ENCODE measurements at places on chromosomes 1 and 21.

GRCh38 chr1:170927955-170928840 is 7.1 kb upstream of the MROH9 start:
- DNase-seq, result no peak

DNA sequence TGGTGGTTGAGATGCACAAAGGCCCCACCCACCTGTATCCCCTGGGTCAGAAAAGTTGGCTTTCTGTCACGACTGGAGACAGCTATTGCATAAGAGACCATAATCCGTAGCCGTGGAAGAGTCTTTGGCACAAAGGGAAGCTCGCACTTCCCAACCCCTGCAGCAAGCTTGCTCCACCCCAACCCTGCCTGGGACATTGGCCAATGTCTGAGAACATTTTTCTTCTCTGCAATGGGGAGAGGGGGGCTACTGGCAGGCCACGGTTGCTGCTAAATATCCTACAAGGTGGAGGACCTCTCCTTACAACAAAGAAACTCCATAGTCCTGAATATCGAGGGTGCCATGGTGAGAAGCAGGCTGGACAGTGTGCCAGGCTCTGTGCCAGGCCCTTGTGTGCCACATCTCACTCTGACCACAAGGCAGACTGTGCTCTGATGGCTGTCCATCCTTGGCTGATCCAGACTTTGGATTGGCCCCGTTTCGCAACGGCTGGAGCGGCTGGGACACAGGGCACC is 104.1 kb downstream of the CSMD2 start:
- DNase-seq, result no peak

DNA sequence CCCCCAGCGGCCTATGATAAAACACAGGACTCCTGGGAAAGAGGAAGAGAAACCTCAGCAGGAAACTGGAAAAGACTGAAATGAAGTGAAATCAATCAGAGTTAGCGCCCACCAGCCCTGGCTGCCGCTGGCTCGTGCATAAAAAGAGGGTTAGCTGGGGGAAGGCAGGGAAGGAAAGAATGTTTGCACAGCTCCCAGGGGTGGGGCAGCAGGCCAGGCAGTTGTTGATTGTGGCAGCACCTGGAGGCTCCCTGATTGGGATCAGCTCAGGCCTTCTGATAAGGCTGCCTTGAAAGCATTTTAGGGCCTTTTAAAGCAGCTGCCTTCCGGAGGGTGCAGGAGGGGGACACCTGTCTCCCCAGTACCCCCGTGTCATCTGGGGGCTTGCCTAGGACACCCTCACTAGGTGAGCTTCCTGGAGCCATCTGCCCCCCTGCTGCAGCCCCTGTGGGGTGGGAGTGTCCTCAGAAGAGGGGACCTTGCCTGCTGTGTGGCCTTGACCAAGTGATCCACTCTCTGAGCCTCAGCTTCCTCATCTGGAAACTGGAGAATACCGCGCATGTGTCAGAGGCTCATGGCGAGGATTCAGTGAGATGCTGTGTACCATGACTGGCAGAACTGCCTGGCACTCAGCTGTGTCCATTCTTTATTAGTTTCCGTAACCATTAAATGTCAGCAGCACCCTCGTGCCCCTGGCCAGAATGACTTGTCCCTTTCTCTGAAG is 6.6 kb downstream of the EPHB2 start:
- no peak for DNase-seq

DNA sequence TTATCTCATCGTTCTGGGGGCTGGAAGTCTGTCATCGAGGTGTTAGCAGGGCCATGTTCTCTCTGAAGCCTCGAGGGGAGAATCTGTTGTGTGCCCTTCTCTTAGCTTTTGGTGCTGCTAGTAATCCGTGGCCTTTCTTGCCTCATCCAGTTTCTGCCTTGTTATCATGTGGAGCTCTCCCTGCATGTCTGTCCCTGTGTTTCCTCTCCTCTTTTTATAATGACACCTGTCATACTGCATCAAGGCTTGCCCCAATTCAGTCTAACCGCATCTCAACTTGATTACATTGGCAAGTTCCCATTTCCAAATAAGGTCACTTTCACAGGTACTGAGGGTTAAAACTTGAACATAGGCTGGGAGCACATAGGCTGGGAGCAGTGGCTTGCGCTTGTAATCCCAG is 82.6 kb upstream of the CNIH3 start:
- no peak for DNase-seq

- no peak for DNase-seq
Observed at GRCh38 chr1:64650411-64650810, 94.5 kb upstream of the RAVER2 start.

DNA sequence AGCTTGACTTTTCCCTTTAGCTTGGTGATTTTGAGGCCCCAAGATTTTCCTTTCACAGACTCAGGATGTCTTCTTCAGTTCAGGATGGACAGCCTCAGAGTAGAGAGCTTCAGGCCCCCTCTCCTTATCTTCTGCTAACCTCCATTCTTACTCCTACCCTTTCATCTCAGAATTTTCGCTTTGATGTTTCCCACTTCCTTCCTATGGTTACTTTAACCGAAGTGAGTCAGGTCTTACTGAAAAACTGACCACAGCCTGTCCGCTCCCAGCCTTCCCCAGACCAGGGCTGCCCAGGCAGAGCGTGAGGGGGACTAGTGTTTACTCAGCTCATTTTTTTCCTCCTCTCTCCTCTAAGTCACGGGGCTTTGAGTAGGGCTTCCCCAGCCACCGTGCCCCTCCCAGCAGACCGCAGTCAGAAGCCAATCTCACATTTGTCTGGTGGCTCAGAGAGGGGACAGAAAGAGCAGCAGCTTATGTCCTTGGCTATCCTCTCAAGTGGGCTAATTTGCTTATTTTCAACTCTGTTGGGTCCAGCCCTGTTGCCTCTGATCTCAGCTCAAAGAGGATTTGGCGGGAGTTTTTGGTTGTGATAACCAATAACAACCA is 4.2 kb upstream of the IL19 start:
- peak; percentile 54 for DNase-seq

- DNase-seq, result no peak
Observed at GRCh38 chr1:229407206-229408026, 26.5 kb downstream of the ACTA1 start.

- DNase-seq, result peak; percentile 16
Observed at GRCh38 chr1:212484701-212485570, 52.2 kb downstream of the NENF start.

DNA sequence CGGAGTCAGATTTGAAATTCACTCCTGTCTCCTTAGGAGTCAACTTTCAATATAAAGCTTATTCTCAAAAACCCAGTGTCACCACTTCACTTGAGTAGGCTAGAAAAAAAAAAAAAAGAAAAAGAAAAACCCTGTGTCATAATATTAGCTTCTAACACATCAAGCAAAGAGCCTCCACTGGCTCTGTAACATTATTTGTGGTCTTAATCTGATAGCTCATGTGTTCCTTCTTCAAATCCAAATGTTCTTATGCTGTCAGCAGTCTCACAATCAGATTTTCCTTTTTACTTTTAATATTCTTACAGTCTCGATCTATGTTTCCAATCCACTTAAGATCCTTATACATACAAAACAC is 26.1 kb upstream of the PSMG1 start:
- DNase-seq, result no peak

DNA sequence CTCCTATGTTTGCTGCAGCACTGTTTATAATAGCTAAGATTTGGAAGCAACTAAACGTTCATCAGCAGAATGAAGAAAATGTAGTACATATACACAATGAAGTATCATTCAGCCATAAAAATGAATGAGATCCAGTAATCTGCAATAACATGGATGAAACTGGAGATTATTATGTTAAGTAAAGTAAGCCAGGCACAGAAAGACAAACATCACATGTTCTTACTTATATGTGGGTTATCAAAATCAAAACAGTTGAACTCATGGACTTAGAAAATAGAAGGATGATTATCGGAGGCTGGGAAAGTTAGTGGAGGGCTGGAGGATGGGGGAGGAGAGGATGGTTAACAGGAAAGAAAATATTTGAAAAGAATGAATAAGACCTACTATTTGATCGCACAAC is 1017.6 kb downstream of the KCNT2 start:
- no peak for DNase-seq

- DNase-seq, result no peak
Observed at GRCh38 chr1:33442141-33442540, 11.2 kb upstream of the PHC2 start.

- DNase-seq, result no peak
Observed at GRCh38 chr1:110708974-110709440, 34.3 kb upstream of the KCNA3 start.

- DNase-seq, result no peak
Observed at GRCh38 chr1:36542024-36542961, 59.6 kb upstream of the CSF3R start.

GRCh38 chr1:210223226-210223904 is 9.2 kb upstream of the SERTAD4 start:
- DNase-seq, result no peak

GRCh38 chr1:32877211-32878110 is 6.7 kb upstream of the FNDC5 start:
- DNase-seq, result no peak

DNA sequence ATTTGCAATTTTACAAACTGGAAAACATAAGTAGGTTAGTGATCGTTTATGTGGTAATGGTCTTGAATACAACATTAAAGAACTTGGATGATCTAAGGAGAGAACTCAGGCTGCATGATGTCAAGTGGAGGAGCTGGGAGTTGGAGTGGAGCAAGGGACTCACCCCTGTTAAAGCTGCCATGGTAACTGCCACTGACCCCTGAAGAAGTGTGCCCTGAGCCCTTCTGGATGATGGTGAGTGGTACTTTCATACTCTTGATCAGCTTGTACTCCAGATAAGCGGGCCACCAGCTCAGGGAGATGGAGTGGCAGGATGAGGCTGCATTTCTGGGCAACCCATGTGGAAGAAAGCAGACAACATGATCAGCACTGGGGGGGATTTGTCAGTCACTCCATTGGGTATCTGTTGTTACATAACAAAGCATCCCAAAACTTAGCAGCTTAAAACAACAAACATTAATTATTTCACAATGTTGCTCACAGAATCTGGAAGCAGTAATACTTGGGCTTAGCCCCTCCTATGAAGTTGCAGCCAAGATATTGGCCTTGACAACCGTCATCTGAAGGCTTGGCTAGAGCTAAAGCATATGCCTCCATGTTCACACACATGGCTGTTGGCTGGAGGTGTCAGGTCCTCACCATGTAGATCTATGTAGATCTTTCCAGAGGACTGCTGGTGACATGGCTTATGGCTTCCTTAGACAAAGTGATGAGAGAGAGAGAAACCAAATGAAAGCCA is 213.8 kb downstream of the DUSP10 start:
- DNase-seq, result no peak

DNA sequence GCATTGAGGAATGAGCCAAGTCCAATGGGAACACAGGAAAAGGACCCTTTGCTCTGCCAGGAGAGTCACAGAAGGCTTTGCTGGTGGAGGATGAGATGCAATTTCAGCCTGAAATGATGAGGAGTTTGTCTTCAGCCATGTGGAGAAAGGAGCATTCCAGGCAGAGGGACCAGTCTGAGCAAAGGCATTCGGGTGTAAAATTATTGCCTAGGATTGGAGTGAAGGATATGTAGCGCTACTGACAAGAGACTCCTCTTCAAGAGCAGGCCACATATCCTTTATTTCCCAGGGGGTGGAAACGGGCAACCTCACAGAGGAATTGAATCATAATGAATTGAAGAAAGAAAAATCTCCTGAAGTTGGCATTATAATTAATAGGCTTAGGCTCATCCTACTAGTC is 1.1 kb upstream of the CSF1 start:
- DNase-seq, result no peak

DNA sequence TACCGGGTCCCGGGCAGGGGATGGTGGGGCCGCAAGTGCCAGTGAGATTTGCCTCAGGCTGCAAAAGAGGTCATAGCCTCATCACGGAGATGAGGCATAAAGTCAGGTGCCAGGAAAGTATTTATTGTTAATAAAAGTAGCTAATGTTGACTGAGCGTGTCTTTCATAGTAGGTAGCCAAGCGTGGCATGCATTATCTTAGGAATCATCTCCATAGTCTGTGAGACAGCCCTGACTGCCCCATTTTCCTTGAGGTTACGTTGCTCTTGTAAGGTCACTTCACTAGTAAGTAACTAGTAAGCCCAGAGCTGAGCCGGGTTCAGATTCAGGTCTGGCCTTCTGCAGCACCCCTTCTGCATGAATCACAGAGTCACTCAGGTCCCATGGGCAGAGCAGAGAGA is 174.2 kb downstream of the CAMTA1 start:
- no peak for DNase-seq

DNA sequence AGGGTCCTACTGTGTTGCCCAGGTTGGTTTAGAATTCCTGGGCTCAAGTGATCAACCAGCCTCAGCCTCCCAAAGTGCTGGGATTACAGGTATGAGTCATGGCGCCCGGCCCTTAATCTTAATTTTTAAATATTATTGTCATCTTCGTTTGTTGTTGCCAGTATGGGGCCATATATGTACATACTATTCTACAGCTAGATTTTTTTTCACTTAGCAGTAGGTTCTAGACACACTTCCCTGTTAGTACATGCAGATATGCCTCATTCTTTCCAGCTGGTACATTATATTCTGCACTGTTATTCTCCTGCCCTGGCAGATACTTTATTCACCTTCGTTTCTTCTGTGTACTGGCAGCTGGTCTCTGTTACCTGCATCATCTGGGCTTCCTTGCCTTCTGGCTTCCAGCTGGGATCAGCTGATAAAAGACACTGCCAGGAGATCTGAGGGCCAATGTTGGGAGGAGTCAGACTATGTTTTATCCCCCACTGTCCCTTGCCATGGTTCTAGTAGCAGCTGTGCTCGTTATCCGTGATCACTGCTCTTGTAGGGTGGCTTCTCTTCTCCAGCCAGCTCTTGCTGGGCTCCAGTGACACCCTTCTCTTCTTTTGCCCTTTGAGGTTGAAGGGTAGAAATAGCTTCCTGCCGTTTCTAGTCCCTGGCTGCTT is 24.7 kb downstream of the ST3GAL3 start:
- DNase-seq, result no peak

Measured in AG09309 (cell line).